ENCODE measurements at places on chromosomes 11 and 22.

- no peak for DNase-seq
Observed at GRCh38 chr22:35834061-35834460, 116.4 kb downstream of the APOL5 start.

DNA sequence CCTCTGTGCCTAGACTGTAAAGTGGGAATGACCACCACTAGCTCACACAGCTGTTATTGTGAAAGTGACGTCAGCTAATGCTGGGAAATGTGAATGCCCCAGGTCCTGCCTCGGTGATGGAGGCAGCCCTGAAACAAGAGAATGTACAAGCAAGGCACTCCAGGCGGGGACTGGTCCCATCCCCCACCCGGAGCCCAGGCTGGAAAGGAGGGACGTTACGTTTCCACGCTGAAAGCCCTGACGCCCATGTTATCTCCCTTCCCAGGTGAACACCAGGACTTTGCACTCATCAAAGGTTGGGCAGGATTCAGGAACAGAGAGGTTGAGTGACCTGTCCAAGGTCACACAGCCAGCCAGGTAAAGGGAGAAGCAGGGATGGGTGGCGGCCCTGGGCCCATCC is 784 bp downstream of the SULT4A1 start:
- DNase-seq, result no peak

- no peak for DNase-seq
Observed at GRCh38 chr11:129141748-129142523, 50.2 kb downstream of the ARHGAP32 start.

- peak; percentile 72 for DNase-seq
Observed at GRCh38 chr11:76602431-76602861, 68.1 kb downstream of the LRRC32 start.

- no peak for DNase-seq
Observed at GRCh38 chr11:68859123-68859522, 17.4 kb upstream of the CPT1A start.

DNA sequence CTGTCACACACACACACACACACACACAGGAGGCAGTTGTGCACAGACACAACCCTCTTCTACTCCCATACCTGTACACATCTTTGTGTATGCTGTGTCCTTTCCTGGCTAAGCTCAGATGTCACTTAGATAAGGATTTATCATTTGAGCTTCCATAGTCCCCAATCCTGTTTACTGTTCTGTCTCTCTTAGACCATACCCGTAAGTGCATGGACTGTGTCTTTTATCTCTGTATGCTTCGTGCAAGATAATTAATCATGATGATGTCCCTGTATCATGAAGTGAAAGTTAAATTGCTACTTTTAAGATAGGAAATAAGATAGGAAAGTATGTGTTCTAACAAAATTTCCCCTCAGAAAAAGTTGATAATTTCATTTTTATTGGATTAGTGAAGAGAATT is 30.3 kb downstream of the PRMT3 start:
- no peak for DNase-seq

DNA sequence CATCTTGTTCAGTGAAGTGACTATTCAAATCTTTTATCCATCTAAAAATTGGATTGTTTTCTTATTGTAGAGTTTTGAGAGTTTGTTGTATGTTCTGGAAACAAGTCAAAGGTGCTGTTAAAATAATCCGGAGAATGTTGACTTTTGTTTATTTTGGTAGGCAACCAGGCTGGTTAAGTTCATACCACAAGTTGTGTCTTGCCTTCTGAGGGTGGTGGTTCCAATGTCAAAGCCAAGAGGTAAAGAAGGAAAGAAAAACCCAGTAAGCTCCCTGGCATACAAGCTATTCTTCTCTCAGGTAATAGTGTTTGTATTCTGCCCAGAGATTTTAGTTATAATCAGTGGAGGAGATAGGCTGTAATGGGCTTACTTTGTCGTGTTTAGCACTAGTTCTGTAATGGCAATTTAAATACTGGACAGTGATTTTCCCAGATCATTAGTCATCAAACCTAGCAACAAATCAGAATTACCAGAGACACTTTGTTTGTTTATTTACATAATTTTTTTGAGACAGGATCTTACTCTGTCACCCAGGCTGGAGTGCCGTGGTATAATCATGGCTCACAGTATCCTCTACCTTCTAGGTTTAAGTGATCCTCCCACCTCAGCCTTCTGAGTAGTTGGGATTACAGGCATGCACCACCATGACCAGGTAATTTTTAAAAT is 15.1 kb upstream of the CSRP3 start:
- no peak for DNase-seq

- no peak for DNase-seq
Observed at GRCh38 chr11:132610216-132610615, 922.1 kb downstream of the OPCML start.

DNA sequence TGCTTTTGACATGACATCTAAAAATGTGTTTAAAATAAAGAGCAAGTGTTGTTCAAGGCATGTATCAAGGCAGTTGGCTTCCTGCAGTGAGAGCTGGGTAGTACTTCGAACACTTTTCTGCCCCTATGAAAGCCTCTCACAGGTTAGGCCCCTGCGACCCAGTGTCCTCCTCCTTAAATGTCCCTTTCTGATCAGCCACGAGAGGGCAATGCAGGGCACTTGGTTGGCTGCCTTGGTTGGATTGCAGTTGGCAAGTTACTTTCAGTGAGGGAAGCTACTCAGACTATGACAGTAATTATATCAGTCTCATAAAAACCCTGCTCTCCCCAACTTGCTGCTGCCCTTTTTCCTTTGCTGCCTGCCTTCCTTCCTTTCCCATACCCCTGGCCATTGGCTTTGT is 743.8 kb downstream of the NTM start:
- DNase-seq, result no peak
